ENCODE measurements at places on chromosomes 12 and 14.

DNA sequence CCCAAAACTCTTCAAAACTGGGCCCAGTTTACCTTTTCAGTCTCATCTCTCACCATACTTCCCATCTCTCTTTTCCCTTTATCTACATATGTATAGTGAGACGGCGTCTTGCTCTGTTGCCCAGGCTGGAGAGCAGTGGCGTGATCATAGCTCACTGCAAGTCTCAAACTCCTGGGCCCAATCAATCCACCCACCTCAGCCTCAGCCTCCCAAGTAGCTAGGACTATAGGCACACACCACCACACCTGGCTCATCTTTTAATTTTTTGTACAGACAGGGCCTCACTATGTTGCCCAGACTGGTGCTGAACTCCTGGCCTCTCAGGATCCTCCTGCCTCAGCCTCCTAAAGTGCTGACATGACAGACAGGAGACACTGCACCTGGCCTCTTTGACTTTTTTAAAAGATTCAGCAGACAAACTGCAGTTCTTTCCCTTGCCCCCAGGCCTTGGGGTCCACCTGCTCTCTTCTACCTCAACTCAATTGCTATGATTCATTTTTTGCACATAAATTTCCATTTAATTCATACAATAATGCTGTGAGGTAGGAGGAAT is 33.6 kb downstream of the TFCP2 start:
- DNase-seq, result no peak

GRCh38 chr12:68870443-68870842 is 62.5 kb downstream of the MDM2 start:
- DNase-seq, result no peak

DNA sequence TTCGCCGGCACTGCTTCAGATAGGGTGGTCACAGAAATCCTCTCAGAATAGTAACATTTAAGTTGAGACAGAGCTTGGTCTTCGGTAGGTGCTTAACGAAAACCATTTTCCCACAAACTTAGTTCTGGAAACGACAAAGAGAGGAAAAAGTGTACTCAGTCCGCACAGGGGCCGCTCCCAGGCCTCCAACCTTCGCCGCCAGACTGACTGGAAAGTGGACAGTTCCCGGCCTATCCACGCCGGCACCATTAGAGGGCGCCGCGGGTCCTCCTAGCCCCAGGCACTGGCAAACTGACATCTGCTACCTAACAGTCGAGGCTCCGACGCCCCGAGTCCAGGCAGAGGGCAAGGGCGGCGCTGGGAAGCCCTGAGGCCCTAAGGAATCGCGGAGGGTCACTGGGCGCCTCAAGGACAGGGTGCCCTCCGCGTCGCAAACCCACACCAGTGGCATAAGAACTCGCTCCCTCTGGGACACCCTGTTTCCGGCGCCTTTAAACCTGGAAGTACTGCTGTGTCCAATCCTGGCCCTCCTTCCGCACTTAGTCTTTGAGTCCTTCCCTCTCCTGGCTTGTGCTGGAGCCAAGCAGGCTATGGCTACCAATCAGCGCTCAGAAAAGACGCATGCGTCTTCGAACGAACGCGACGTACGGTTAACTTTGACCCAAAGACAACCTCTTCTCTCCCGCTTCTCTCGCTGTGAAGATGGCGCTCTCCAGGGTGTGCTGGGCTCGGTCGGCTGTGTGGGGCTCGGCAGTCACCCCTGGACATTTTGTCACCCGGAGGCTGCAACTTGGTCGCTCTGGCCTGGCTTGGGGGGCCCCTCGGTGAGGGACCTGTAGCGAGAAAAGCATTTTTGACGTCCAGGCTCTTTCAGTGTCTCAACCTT is at the start of gene LETMD1:
Gene LETMD1, plus strand, starts transcription at position 673 of the 886 bp plus-strand sequence. Its CDS starts 30 bp downstream, at position 703.
- DNase-seq, result peak; percentile 78

DNA sequence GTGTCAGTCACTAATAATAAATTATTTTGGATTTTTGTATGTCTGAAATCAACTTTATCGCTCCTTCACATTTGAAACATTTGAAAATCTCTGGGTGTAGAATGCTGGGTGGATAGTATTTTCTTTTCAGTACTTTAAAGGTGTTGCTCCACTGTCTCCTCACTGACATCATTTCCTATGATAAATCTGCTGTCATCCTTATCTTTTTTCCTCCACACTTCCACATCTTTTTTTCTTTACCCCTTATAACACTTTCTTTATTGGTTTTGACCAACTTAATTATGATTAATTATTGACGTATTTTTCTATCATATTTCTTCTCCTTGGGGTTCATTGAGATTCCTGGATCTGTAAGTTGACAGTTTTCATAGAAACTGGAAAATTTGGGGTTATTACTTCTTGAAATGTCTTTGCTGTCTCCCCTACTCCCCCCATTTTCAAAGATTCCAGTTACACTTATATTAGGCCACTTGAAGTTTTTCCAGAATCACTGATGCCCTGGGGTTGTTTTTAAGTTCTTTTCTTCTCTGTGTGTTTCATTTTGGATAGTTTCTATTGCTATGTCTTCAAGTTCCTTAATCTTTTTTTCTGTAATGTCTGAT is 177.5 kb upstream of the DIO3 start:
- DNase-seq, result no peak

DNA sequence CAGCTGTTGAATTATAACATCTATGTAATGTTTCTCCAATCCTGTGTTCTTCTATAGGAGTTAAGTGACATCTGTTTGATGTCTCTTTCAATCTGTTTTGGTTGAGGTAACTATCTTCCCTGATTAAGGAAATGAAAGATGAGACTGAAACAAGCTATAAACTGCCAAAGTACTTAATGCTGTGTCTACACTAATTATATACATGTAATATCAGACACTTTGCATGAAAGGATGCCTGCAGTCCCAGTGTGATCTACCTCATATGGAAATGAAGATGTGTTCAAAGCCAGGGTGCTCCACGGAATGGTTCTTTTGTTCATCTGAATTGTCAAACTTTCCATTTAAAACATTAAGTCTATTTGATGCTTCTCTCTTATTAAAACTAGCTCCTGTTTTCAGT is 958.3 kb downstream of the GALC start:
- DNase-seq, result no peak

DNA sequence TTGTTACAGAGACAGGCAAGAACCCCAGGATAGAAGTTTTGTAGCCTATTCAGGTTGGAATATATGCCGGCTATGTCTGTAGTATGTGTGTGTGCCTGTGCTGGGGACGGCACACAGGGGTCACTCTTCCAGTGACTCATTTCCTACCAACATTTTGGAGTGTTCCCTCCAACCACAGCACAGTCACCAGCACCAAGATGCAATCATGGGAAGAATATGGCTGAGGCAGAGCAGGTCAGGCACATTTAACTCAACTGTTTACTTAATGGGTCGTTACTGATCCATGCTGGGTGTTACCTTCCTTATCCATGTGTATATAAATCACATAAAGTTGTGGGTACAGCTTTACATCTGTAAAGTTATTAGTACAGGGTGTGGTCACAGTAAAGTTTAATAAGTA is 178.3 kb downstream of the PRKD1 start:
- no peak for DNase-seq

- no peak for DNase-seq
Measured at GRCh38 chr12:50803230-50803875, 39.4 kb upstream of the TMPRSS12 start.

DNA sequence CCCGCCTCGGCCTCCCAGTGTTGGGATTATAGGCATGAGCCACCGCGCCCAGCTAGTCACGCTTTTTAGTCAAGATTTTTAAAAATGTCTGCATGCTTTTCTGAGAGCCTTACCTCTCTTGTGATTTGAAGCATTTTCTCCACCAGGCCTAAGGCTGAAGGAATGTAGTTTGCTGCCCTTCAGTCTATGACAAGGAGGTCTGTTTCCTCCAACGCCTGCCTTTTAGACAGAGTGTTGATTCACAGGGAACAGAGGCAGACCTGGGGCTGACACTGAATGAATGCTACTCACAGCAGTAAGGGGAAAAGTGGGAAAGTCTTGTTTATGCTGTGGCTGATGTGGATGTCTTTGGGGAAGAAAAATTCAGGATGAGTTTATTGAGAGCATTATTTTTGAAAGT is 27.2 kb upstream of the MDM2 start:
- no peak for DNase-seq
